AG10803 (cell line): ENCODE measurements at places on chromosomes 12 and 14.

DNA sequence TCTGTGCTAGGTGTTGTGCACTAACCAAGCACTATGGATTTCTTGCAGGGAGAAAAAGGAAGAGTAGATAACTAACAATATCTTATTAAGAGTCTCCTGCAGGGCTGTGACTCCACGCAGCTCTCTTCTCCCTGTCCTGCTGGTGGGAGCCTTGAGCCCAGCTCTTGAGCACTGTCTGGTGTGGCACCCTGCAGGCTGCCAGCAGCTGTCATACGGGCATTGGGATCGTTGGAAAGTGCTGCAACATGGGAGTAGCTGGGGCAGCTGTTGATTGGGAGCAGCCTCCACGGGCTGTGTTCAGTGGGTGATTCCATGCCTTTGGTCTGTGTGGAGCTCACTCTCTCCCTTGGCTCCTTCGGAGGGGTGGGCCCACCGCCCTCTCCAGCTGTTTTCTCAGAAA is 125.3 kb downstream of the FBXL14 start:
- no peak for DNase-seq

DNA sequence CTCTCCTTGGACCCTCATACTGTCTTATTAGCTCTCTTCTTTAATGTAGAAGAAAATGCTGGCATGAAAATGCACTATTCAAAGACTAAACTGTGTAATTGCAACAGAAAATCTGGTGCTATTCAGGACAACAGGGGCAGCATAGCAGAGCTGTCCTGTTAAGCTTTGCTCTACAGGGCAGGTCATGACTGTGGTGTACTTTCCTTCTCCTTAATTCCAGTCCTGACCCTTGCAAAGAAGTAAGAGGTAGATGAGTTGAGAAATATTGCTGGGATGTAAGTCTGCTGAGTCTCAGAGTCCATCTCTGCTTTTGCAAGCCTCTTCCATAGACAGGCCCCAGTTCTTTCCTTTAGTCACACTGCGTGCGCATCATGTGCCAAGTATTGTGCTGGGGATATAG is 52.6 kb upstream of the STK38L start:
- no peak for DNase-seq

- no peak for DNase-seq
Observed at GRCh38 chr12:120825337-120825736, 78.8 kb downstream of the SPPL3 start.

GRCh38 chr14:101889366-101889765 is 75.0 kb upstream of the DYNC1H1 start:
- DNase-seq = no peak

DNA sequence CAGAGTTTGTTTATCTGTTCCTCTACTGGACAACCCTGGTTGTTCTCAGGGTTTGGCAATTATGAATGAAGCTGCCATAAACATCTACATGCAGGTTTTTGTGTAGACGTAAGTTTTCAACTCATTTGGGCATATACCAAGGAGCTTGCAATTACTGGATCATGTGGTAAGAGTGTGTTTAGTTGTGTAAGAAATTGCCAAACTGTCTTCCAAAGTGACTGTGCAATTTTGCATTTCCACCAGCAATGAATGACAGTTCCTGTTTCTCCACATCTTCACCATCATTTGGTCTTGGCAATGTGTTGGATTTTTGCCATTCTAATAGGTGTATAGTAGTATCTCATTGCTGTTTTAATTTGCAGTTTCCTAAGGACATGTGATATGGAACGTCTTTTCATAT is 39.8 kb upstream of the FBXO33 start:
- DNase-seq = no peak

GRCh38 chr14:75499084-75499875 is 23.0 kb upstream of the BATF start:
- no peak for DNase-seq

DNA sequence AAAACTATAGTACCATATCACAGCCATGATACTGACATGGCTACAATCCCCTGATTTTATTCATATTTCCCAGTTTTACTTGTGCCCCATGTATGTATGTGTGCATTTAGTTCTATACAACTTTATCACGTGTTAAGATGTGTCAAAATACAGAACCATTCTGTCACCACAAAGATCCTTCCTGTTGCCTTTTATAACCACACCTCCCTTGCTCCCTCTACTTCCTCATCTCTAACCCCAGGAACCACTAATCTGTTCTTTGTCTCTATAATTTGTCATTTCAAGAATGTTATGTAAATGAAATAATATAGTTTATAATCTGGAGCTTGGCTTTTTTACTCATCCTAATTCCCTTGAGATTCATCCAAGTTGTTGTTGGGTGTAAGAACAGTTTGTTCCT is 358.4 kb downstream of the DPF3 start:
- no peak for DNase-seq

DNA sequence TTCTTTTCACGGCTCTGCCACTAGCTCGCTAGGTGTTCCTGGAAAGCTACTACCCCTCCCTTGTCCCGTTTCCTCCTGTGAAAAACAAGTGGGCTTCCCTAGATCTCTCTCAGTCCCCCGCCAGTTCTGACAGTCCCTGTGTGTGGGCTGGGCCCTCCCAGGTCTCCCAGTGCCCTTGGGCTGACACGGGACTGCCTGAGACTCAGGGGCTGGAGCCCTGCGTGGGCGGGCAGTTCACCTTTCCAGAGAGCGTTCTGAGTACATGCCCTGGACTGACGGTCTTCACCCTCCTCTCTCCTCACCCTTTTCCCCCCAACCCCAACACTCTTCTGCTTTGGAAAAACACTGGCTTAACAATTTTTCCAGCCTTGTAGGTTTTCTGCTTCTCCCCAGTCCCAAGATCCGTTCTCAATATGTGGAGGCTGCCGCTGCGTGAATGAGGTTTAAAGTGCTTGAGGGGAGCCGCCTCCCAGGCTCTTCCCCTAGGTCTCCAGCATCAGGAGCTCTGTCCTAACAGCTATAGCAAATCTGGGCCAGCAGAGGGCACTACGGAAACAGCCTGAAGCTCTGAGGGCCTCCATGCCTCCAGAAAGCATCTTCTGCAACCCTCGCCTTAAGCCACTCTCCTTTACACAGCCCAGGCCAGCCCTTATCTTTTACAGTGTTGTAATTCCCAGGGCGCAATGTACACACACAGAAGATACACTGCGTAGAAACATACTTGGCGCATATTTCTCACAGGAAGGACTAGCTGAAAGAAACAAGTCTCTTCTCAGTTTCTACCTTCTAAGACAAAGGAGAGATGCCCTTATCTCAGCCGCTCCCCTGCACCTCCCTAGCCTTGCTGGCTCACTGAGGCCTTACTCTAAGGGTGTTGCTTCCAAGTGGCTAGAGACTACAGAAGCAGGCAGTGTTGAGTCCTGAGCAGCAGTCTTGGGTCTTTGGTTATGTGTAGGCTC is 10.4 kb upstream of the DCD start:
- peak; percentile 15 for DNase-seq

GRCh38 chr12:132429946-132430643 is 59.9 kb upstream of the FBRSL1 start:
- DNase-seq = no peak

DNA sequence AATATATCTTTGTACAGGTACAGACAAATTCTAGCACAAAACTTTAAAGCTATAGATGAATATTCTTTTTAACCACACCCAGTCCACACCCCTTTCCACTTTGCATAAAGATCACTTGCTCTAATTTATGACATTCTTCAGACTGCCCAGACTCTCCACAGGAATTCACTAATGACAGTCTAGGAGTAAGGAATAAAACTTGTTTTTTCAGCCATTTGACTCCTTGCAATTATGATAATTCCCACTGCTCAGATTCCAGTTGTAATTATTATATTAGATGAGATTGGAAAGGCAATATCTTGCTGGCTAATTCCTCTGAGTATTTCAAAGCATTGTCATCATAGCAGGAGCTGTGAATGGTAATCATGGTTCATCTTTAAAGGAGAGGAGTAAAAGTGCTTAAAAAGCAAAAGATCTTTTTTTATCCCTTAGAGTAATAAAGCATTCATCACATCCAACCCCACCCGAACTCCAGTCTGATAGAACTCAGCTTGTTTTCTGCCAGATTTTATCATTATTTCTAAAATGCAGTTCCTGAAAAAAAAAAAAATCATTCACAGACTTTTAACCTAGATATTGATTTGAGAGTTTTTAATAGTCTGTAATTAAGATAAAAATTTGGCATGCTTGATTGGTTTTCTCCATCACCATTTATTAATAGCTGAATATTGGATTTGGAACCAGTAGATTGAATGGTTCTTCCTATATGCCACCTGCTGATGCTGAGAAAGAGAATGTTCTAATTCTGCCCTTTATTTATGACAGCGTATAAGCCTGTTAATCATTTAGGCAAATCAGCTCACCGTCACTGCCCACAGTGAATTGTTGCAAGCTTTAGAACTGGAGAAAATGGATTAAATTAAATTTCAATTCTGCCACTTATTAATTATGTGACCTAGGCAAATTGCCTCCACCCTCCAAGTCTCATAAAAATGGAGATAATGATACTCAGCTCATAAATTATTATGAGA is 93.9 kb upstream of the RASSF8 start:
- peak; percentile 69 for DNase-seq

- DNase-seq = peak; percentile 16
Observed at GRCh38 chr12:91380631-91381030, 198.0 kb upstream of the DCN start.

DNA sequence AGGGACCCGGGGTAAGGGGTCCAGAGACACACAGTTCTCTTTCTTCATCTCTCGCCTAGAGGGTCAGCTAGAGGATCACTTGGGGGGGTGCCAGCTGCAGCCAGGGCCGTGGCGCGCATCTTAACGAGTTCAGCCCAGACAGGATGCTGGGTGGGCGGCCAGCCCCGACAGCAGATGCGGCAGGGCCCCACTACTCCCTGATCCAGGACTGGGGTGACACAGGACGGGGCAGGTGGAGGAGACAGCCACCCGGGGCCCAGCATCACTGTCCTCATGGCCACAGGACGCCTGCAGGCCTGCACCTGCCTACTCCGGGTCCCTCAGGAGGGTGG is 12.8 kb downstream of the AKT1 start:
- DNase-seq = no peak

DNA sequence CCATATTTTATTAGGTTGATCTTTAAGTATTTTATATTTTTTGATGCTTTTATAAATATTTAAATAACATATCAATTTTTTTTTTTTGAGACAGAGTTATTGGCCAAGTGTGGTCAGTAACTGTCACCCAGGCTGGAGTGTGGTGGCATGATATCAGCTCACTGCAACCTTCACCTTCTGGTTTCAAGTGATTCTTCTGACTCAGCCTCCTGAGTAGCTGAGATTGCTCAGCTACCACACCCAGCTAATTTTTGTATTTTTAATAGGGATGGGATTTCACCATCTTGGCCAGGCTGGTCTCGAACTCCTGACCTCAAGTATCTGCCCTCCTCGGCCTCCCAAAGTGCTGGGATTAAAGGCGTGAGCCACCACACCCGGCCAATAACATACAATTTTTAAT is 71.1 kb downstream of the FUT8 start:
- no peak for DNase-seq

DNA sequence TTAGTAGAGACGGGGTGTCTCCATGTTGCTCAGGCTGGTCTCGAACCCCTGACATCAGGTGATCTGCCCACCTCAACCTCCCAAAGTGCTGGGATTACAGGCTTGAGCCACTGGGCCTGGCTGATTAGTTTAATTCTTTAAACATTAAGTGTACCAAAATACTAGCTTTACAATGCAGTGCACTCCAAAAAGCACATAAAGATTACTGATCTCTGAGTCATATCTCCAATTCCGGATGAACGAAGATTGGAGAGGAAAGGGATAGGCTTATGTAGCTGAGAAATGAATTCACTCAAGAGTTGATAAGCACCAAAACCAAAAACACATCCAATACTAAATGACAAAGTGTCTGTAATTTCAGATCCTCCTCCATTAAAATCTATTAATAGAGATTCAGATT is 15.1 kb downstream of the NAV3 start:
- DNase-seq = peak; percentile 18

DNA sequence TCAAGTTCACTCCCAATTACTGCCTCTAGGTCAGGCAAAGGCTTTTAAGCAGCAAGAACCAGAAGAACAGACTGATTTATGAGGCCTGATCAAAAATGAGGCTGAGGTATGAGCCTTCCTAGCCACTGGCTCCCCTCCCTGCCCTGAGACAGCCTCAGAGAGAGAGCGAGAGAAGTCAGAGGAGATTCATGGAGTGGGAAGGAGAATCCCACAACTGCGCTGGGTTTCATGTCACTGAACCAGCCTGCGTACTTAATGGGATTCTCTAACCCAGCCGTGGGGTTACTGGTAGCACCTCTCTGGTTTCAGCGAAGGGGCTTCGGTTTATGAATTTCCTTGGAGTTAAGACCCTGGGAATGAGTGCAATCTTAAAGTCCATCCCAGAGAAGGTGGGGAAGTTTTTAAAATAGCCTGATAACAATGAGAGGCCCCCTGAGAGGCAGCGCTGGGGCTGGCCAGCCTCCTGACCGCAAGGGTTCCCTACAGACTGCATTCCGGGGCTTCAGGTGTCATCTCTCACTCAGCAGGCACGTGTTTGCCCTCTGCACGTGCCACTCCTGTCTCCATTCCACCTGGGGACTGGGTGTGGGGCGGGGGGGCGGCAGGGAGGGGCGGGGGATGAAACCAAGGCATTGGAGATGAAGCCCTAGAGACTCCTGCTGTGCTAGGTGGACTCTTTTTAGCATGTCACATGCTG is 6.1 kb upstream of the GPRC5A start:
- no peak for DNase-seq

DNA sequence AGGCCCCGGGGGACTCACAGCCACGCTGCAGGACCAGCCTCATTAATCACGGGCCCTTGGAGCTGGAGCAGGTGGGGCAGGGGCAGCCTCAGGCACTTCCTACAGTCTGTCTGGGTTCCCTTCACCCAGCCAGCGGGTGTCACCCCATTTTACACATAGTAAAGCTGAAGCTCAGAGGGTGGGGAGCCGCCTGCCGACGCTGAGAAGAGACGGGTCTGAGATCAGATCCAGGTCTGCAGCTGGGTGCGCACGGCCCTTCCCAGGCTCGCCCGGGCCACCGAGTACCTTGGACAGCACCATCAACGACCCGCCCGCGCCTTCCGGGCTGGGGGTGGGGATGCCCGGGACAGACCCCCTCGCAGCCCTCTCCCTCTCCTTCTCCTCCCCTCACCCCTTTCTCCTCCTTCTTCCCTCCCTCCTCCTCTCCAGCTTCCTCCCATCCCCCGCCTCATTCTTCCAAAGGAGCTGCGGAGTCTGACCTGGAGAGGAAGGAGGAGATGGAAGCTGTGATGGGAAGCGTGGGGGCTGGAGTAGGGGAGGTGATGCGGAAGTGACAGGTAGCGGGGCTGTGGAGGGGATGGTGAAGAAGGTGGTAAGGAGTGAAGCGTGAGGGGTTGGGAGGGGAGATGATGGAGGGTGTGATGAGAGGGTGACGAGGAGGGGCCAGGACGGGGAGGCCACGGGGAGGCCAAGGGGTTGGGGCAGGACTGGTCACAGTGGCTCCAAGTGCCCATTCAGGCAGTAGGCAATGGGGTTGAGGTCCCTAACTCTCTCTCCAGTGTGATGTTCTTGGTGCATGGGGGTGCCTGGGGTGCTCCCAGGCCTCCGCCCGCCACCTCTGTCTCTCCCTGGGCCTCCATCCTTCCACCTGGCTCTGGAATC is 8.8 kb downstream of the DTX1 start:
- no peak for DNase-seq

GRCh38 chr14:75724414-75725204 is 63.6 kb downstream of the TTLL5 start:
- no peak for DNase-seq

DNA sequence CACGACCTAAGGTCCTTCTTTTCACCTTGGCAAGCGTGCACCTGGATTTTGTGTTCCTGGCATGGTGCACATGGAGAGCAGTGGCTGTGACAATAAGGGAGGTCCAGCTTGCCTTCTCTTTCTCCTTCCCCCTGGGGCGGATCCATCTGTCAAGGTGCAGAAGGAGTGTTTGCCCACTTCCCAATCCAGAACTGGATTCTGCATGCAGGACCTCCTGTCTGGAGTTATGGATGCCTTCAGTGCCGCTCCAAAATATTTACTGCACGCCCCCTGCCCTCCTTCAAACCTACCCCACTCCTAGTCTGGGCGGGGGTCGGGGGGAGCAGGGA is 192.7 kb downstream of the DPF3 start:
- no peak for DNase-seq
